ENCODE measurements at places on chromosomes 4 and X.

DNA sequence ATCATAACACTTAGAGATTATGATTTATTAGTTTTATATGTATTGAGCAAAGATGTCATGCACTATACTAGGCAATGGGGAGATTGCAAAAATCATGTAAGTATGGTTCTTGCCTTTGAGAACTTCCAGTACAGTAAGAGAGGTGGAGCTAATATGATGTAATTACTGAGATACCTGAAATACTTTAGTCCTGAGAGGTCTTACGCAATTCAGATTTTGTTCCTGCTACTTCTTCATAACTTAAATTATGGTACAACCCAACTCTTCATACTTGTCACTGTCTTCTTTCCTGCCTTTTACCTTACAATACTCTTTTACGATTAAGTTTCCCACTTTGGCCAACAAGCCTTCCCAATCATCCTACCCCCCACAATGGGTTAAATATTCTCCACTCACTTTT is 564.2 kb upstream of the PITX2 start:
- no peak for DNase-seq

- no peak for DNase-seq
These were observed 1772.8 kb upstream of the PCDH7 start for GRCh38 chr4:28947374-28947773.

GRCh38 chrX:65528293-65528692 is 6.3 kb downstream of the LAS1L start:
- DNase-seq: no peak

DNA sequence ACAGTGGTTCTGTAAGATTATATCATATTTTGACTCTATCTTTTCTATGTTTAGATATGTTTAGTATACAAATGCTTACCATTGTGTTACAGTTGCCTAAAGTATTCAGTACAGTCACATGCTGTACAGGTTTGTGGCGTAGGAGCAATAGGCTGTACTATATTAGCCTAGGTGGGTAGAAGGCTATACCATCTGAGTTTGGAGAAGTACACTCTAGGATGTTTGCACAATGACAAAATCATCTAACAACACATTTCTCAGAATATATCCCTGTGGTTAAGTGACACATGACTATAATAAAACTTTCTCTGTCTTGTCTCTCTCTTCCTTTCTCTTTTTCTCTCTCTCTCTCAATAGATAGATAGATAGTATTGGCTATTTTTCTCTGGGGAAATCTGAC is 1053.1 kb downstream of the STIM2 start:
- no peak for DNase-seq

DNA sequence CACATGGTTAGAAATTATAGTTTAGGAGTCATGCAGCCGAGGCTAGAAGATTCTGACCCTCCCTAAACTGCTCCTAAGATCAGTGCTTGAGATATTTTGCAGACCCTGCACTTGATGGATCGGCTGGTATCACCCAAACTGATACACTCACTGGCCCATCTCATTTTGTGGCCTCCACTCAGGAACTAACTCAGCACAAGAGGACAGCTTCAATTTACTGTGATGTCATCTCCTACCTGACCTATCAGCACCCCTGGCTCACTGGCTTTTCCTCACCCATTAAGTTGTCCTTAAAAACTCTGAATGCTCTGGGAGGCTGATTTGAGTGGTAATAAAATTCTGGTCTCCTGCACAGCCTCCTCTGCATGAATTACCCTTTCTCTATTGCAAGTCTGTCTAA is 450.9 kb downstream of the PCDH10 start:
- no peak for DNase-seq

DNA sequence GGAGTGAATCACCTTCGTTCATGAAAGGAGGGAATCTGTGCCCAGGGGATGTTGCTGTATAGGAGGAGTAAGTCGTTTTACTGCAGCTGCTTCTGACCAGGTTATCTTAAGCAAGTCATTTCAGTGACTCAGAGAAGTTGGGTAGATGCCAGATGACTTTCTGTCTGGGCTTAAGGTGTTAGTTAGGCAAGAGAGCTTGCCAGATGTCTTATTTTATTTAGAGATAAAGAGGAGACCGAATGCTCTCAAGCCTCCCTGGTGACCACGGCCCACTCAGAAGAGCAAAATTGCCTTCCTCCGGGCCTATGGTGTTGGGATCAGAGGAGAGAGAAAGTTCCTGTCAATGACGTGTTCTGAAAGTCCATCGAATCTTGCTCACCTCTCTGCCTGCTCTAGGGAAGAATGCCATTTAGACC is 16.3 kb upstream of the ZNF827 start:
- DNase-seq: no peak

DNA sequence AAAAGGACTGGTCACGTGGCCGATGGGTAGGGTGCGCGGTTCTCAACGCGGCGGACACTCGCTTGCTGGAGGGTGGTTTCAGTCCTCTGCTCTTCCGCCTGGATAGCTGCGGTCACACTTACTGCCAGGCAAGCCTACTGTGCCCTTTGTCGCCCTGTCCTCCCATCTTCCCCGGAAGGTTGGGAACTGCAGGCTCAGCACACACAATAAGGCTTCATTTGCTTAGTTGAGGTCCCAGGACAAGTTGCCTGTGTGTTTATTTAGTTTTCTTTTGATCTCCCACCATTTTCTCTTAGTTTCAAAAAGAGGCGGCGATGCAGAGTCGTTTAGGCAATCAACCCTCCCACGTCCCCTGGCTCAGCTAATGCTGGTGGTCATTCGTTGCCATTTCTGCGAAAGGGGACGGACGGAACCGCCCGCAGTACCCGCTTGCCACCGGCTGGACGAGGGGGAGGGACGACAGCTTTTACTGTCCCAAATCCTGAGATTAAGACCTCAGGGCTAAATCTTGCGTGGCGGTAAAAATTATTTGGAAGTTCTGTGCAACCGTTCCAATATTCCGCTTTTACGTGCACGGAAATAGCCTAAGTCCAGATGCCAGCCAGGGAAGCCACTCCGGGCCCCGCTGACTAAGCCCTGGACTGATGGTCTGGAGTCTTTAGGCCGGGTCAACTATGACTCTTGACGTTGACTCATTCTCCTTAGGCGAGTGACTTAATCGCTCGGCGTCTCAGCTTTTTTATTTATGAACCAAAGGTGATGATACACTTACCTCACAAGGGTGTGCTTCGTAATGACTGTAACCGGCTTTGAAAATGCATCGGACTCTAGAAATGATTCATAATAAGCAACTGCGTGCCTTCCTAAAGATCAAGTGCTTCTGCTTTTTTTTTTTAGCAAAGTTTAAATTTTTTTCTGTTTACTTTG is 671 bp upstream of the EIF4E start:
- peak; percentile 22 for DNase-seq

- DNase-seq: no peak
These were observed 75.4 kb downstream of the IRF2 start for GRCh38 chr4:184398741-184399511.

DNA sequence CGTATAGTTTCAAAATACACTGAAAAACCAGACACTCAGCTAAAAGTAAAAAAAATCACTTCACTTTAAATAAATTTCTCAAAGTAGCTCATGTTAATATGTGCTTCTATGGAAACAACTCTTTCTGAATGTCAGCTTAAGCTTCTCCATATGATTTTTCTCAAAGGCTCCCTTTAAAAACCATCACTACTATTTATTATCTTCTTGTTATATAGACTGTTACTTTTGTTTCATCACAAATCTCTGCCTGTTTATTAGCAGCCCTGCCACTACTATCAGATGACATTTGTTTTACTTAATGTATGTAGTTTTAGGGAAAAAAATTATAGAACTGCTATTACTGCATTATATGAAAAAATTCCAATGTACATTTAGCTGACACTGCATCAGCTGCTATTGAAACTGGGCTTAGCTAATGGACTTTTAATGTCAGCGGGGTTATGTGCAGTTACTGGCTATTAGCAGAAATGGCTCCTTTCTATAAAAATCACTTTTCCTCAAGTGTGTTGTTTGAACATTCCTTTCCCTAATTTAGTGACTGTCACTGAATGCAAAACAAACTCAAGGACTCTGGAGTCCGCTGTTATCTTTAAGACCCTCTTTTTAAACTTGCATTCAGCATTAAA is 10.8 kb downstream of the UNC5C start:
- no peak for DNase-seq

GRCh38 chr4:100093091-100093866 is 97.0 kb downstream of the DDIT4L start:
- DNase-seq: peak; percentile 78

DNA sequence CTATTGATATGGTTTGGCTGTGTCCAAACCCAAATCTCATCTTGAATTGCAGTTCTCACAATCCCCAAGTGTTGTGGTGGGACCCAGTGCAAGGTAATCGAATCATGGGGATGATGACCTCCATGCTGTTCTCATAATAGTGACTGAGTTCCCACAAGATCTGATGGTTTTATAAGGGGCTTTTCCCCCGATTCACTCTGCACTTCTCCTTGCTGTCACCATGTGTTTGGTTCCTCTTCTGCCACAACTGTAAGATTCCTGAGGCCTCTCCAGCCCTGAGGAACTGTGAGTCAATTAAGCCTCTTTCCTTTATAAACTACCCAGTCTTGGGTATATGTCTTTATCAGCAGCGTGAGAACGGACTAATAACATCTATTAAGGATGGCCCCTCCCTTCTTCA is 68.8 kb downstream of the FBXW7 start:
- no peak for DNase-seq

DNA sequence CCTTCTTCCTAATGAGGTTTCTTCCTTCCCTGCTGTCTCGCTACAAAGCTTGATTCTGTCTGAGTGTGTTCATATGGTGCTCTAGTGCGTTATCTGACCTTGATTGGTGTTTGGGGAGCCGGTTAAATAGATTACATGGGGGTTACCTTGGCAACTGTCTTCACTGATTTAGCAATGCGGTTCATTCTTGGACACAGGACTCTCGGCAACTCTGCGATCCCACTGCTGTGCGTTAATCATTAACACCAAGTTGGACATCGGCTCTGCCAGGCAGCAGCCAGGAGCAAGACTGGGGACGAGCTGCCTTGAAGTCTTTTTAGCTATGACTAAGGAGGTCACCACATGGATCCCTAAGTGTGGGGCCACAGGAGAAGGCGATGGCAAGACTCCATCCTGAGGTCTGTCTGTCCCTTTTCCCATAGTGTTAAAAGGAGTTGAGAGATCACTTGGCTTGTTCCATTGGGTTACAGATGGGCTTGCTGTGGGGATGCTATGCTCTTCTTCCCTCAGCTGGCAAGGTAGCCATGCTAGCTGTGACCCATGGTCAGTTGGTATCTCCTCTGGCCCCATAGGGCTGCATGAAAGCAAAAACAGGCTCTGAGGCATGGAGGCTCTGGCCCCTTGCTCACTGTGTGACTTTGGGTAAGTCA is 93.4 kb upstream of the MAMLD1 start:
- no peak for DNase-seq

- no peak for DNase-seq
These were observed 197.7 kb downstream of the GC start for GRCh38 chr4:71586087-71586763.

DNA sequence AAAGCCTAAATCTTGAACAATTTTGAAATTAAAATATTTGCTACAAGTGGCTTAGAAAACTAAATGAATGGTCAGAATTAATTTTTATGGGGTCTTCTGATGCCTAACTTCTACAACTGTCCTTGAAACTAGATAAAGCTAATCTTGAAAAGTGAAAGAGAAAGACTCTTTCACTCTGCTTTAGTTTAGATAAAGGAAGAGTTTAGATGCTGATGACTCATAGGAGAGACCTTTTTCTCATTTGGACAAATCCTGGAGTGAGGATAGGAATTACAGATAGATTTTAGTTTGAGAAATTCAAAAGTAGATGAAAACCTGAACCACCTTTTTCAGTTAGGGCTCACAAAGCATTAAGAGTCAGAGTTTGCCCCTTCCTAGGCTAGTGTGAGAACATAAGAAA is 342.3 kb upstream of the GRID2 start:
- no peak for DNase-seq

DNA sequence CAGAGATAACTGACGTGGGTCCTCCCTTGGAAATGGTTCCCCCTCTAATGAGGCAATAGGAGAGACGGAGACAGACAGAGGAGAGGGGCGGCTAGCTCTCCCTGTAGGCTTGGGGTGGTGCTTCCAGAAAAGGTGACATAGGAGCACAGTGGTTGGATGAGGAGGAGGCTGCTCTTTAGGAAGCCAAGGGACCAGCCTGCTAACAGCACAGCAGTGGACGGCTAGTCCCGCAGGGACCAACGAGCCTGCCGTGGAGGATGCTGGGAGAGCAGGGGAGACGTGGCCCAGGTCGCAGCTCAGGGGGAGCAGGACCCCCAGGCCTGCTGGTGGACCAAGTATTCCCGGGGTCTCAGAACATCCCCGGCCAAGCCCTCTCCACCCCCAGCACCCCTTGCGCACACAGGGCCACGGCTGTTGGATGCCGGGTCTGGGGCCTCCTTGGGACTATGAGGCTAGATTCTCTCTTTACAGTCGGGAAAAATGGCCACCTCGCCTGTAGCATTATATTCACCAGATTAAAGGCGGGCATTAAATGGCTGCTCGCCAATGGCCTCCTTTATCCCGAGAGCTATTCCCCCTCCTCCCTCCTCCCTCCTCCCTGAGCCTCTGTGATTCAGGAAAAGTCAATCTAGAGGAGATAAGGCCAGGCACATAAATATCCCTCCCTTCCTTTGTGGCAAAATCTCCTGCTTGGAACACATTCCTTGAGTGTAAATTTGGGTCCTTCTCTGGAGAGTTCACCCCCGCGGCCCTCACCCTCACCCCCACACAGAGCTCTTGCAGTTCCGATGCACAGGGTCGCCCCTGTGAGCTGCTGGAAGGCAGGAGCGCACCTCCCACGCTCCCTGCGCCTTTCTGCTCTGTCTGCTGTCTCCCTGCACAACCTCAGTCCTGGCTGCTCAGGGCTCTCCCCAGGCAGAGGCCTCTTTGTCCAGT is 30.5 kb upstream of the NSG1 start:
- DNase-seq: no peak

DNA sequence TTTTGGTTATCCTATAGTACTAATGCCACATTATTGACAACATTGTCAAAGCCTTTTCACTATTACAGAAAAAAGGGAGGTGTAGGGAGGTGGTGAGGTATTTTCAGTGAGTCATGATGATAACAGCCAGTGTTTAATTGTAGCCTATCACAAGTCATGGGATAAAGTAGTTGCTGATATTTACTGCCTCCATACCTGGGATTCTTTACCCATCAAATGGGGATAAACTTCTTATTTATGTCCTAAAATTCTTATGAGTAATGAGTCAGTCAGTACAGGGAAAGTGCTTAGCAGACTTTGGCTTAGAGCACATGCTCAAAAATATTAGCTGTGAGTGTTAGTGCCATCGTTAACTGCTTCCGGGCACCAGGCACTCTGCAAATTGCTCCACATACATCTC is 25.7 kb downstream of the ADGRG2 start:
- DNase-seq: no peak

DNA sequence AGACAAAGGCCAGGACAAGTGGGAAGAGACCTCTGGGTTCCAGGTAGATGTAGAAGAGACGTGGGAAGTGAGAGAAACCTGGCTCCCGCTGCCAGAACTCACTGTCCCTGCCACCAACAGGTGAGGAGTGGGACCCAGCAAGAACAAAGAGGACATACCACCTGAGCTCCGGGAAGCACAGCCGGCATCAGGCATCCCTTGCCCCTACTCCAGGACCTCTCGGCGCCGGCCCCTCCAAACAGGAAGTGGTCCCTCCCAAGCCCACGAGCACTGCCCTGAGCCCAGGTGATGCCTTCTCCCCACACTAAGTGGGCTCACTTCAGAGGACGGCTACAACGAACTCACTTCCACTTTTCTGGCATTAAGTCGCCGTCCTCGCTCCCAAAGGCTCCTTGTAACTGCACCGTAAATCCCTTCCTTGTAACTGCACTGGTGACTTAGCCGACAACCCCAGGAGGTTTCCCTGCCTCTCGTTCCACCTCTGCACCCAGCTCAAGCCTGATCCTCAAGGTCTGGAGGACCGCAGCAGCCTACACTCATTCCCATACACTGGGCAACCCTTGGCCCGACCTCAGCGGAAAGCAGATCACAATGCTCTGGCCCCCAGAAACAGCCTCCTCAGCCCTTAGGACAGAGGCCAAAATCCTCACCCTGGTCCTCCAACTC is 8.8 kb downstream of the FAM53A start:
- DNase-seq: no peak
